Right atrium auricular region (tissue), 2 donors: ENCODE measurements at places on chromosomes 13 and 19. TPM values are rescaled to one million over a fixed set of nuclear protein-coding genes. Genes with fewer than 3 reads are reported as not detected.
A peak's percentile ranks its signal among the peaks of the same experiment; 100 is the strongest.

GRCh38 chr13:110263888-110264287 is 43.1 kb downstream of the COL4A1 start:
- peak overlapping the region; percentile 65 for H3K27ac ChIP-seq
- no peak overlapping the region for H3K4me3 ChIP-seq
- DNase-seq: peak; percentile 64
- H3K36me3 ChIP-seq: no peaks in the 10 kb centered on the region

The IGFL1 gene
- total RNA-seq: not detected

DNA sequence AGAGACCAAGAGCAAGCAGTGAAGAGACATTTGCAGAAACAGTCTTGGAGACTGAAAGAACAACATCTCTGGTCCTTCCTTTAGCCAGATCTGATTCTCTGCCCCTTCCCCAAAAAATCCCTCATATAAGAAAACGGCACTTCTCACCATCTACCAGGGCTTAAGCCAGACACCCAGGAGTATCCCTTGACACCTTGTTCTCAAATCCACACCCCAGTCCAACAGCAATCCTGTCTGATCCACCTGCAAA is 1.7 kb upstream of the PLEKHG2 start:
- H3K4me1 ChIP-seq: peaks cover 46% of the 10 kb centered on the region
- H3K4me3 ChIP-seq: peak overlapping the region; percentile 86
- peak overlapping the region; percentile 100 for H3K27ac ChIP-seq
- peaks cover 25% of the 10 kb centered on the region for H3K36me3 ChIP-seq
- H3K27me3 ChIP-seq: no peaks in the 10 kb centered on the region

GRCh38 chr13:33554919-33555791 is 262.8 kb upstream of the RFC3 start:
- peak overlapping the region; percentile 6 for H3K27ac ChIP-seq
- peaks cover 12% of the 10 kb centered on the region for H3K4me1 ChIP-seq
- DNase-seq: no peak
- no peaks in the 10 kb centered on the region for H3K27me3 ChIP-seq
- no peaks in the 10 kb centered on the region for H3K36me3 ChIP-seq
- no peak overlapping the region for H3K4me3 ChIP-seq
